Stomach (tissue), 19 donors: ENCODE measurements at places on chromosomes 5 and 9. TPM values are rescaled to one million over a fixed set of nuclear protein-coding genes. Genes with fewer than 3 reads are reported as not detected.

DNA sequence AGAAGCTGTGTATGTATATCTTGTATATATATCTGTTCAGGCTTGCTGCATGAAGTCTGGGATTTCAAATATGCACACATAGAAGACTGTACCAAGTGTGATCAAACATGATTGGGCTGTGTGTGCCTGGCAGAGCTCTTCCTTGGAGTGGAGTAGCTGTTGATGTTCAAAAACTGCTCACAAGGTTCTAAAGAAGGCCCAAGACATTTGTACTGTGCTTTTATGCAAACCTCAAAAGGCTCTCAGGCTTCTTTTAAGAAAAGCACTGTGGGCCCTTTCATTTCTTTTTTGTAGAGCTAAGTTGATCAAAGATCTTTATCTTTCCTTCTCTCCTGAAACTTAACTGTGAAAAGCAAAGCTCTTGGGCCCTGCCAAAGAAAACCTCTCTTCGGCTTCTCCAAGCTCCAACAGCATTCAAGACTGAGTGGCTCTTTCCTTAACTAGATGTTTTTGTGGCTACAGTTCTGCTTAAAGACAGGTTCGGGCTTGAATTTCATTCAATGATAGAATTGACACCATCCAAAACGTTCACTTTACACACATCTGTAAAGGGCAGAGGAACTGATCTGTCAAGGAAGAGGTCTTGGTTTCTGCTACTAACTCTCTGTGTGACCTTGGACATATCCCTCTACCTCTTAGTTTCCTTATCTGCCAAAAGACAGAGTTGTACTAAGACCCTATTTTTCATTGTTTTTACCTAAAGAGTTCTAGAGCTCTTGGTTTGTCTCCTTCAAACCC, 105.8 kb upstream of the IL6ST start:
- H3K36me3 ChIP-seq, result no peaks in the 10 kb centered on the region
- no peaks in the 10 kb centered on the region for H3K27me3 ChIP-seq
- no peaks in the 10 kb centered on the region for H3K4me1 ChIP-seq

- no peak for DNase-seq
- H3K27ac ChIP-seq, result no peak overlapping the region
- no peaks in the 10 kb centered on the region for H3K4me1 ChIP-seq
- H3K27me3 ChIP-seq, result no peaks in the 10 kb centered on the region
- H3K4me3 ChIP-seq, result no peak overlapping the region
These were observed 34.2 kb upstream of the TESK1 start for GRCh38 chr9:35570709-35571504.

GRCh38 chr5:124870070-124870469, 123.6 kb upstream of the ZNF608 start:
- peaks cover 12% of the 10 kb centered on the region for H3K4me1 ChIP-seq
- no peak for DNase-seq
- no peak overlapping the region for H3K27ac ChIP-seq
- H3K4me3 ChIP-seq, result no peak overlapping the region
- H3K36me3 ChIP-seq, result no peaks in the 10 kb centered on the region

PHF24 gene
- total RNA-seq, result 0.92 TPM

DNA sequence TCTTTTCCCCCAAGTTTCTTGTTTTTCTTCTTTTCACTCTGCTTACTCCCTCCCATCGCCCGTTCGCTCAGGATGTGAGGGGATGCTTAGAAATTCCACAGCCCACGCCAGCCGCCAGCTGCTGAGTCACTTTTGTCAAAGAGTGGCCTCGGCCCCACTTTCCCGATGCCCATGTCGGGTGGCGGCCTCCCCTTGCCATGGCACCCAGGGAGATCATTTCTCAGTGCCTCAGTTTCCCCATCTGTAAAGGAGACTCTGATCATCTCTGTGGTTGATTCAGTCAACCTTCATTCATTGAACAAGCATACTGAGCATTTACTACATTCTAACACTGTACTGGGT, 353 bp upstream of the PDGFRB start:
- DNase-seq, result no peak
- H3K36me3 ChIP-seq, result no peaks in the 10 kb centered on the region
- peak overlapping the region; percentile 82 for H3K27ac ChIP-seq
- H3K4me1 ChIP-seq, result peaks cover 27% of the 10 kb centered on the region

GRCh38 chr5:176996780-176997179, 9.8 kb downstream of the UIMC1 start:
- no peak overlapping the region for H3K4me3 ChIP-seq
- H3K27ac ChIP-seq, result no peak overlapping the region
- peaks cover 5% of the 10 kb centered on the region for H3K4me1 ChIP-seq
- no peaks in the 10 kb centered on the region for H3K36me3 ChIP-seq

DNA sequence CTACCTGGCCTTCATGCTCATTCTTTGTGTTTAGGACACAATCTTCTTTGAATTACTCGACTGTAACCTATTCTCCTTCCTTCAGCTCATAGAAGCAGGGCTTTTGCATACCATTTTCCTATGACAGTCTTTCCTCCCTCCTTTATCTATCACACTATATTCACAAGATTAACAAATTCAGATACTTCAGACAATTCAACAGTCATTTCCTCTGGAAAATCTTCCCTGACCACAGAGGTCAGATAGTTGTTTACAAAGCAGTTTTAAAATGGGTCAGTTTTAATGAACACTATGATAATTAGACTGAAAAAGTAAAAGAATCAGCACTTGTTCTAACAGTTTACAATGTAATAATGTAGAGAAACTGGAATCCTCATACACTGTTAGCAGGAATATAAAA, 4.3 kb downstream of the CAAP1 start:
- H3K4me3 ChIP-seq, result no peak overlapping the region
- H3K27ac ChIP-seq, result no peak overlapping the region
- H3K36me3 ChIP-seq, result no peaks in the 10 kb centered on the region
- DNase-seq, result no peak

- H3K4me1 ChIP-seq, result peaks cover 3% of the 10 kb centered on the region
- no peak overlapping the region for H3K27ac ChIP-seq
- peaks cover 68% of the 10 kb centered on the region for H3K27me3 ChIP-seq
- no peaks in the 10 kb centered on the region for H3K36me3 ChIP-seq
- DNase-seq, result no peak
These were observed 52.0 kb downstream of the OLFM1 start for GRCh38 chr9:135139366-135139959.

- H3K36me3 ChIP-seq, result no peaks in the 10 kb centered on the region
- peak overlapping the region; percentile 36 for H3K27ac ChIP-seq
- H3K27me3 ChIP-seq, result no peaks in the 10 kb centered on the region
- H3K4me3 ChIP-seq, result no peak overlapping the region
These were observed 283.1 kb downstream of the EFNA5 start for GRCh38 chr5:107387526-107388140.

TSSK1B gene
- 0.18 TPM for total RNA-seq

- no peaks in the 10 kb centered on the region for H3K27me3 ChIP-seq
- H3K27ac ChIP-seq, result peak overlapping the region; percentile 100
- H3K36me3 ChIP-seq, result peaks cover 19% of the 10 kb centered on the region
- DNase-seq, result peak; percentile 30
- H3K4me3 ChIP-seq, result peak overlapping the region; percentile 100
- peaks cover 47% of the 10 kb centered on the region for H3K4me1 ChIP-seq
These were observed 1.3 kb downstream of the VCP start for GRCh38 chr9:35070823-35071813.

DNA sequence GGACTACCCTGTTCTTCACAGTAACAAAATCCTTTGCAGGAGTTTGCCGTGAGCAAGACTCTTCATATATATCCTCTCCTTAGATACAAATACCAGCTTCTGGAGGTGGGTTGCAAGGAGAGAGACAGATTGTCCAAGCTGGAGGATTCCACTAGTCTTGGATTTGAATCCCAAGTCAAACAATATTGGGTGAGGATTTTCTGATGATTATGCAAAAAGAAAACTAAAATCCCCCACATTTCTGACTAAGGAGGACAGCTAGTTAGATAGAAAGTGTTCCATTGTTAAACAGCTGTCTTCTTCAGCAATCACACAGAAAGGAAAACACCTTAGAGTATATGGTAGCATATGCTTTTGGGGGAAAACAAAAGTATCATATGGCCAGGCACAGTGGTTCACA, 54.2 kb downstream of the KLF4 start:
- H3K4me1 ChIP-seq, result no peaks in the 10 kb centered on the region
- H3K36me3 ChIP-seq, result no peaks in the 10 kb centered on the region
- no peak overlapping the region for H3K4me3 ChIP-seq
- no peaks in the 10 kb centered on the region for H3K27me3 ChIP-seq
- no peak for DNase-seq

PDLIM4 gene
- 17.0 TPM for total RNA-seq

DNA sequence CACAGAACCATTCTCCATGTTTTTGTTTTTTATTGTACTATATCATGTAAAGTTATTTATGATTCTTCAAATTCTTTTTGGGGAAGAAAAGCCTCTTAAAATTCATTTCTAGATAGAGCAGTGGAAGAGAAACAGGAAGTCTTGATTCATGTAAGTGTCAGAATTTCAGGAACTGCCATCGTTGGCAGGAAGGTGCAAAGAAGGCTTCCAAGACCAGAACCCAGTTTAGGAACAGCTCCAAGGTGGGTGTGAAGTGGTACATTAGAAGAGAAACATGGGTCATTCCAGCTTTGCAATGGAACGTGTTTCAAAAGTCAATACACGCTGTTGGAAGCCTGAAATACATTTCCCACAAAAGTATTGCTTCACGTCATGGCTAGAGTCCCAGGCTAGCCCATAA, 14.8 kb downstream of the SAXO1 start:
- peaks cover 1% of the 10 kb centered on the region for H3K4me1 ChIP-seq
- H3K27ac ChIP-seq, result no peak overlapping the region
- H3K4me3 ChIP-seq, result no peak overlapping the region
- no peaks in the 10 kb centered on the region for H3K36me3 ChIP-seq
- H3K27me3 ChIP-seq, result no peaks in the 10 kb centered on the region

DNA sequence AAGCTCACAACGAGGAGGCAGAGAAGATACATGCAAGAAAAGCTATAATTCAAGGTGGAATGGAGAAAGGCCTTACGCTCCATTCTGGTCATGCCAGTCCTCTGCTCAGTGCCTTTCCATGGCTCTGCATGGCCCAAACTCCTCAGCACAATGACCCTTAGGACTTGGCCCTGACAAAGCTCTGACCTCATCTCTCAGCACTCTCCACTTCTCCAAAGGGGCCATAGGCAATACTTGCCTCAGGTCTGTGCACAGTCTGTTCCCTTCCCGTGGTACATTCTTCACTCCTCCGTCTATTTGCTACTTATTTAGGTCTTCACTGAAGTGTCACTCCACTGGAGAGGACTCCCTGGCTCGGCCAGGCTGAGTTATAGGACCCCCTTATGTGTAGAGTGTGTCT, 24.7 kb downstream of the SLC36A3 start:
- no peak overlapping the region for H3K4me3 ChIP-seq
- DNase-seq, result no peak
- H3K27ac ChIP-seq, result no peak overlapping the region
- H3K4me1 ChIP-seq, result no peaks in the 10 kb centered on the region
- no peaks in the 10 kb centered on the region for H3K27me3 ChIP-seq

DNA sequence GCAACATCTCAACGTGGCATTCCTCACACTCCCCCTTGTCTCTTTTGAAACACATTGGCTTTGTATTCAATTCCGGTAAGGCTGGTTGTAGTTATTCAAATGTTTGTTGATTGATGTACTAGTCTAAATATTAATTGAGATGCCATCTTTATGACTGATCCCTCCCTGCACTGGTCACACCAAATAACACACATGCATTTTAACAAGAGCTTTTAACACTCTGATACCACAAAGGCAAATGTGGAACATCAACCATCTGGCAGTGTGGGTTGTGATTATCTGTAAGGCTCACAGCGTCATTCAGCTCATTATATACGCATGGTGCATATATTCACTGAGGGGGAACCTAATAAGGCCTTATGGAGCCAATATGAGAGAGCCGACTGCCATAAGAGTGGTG, 305.0 kb downstream of the TENT4A start:
- H3K27me3 ChIP-seq, result no peaks in the 10 kb centered on the region
- H3K4me3 ChIP-seq, result no peak overlapping the region
- no peaks in the 10 kb centered on the region for H3K36me3 ChIP-seq
- no peak for DNase-seq

PCDHA1 gene
- not detected for total RNA-seq

HK3 gene
- total RNA-seq, result 3.9 TPM

- no peak for DNase-seq
- H3K27me3 ChIP-seq, result no peaks in the 10 kb centered on the region
- no peaks in the 10 kb centered on the region for H3K4me1 ChIP-seq
- H3K4me3 ChIP-seq, result no peak overlapping the region
These were observed 30.9 kb downstream of the ZFR start for GRCh38 chr5:32413466-32414263.

GRCh38 chr5:157819502-157820115, 39.3 kb downstream of the CLINT1 start:
- H3K27ac ChIP-seq, result peak overlapping the region; percentile 49
- peaks cover 72% of the 10 kb centered on the region for H3K4me1 ChIP-seq
- no peak overlapping the region for H3K4me3 ChIP-seq

GRCh38 chr5:152185547-152186245, 219.4 kb downstream of the NMUR2 start:
- peaks cover 7% of the 10 kb centered on the region for H3K4me1 ChIP-seq
- peak; percentile 47 for DNase-seq

- H3K36me3 ChIP-seq, result no peaks in the 10 kb centered on the region
- peaks cover 16% of the 10 kb centered on the region for H3K27me3 ChIP-seq
- no peak overlapping the region for H3K4me3 ChIP-seq
These were observed 516.9 kb downstream of the CTNND2 start for GRCh38 chr5:11387382-11387781.

- H3K4me1 ChIP-seq, result no peaks in the 10 kb centered on the region
- H3K36me3 ChIP-seq, result no peaks in the 10 kb centered on the region
- no peak overlapping the region for H3K27ac ChIP-seq
- H3K4me3 ChIP-seq, result no peak overlapping the region
- peak; percentile 9 for DNase-seq
- no peaks in the 10 kb centered on the region for H3K27me3 ChIP-seq
These were observed 2331.9 kb downstream of the MAT2B start for GRCh38 chr5:165837286-165837685.

DNA sequence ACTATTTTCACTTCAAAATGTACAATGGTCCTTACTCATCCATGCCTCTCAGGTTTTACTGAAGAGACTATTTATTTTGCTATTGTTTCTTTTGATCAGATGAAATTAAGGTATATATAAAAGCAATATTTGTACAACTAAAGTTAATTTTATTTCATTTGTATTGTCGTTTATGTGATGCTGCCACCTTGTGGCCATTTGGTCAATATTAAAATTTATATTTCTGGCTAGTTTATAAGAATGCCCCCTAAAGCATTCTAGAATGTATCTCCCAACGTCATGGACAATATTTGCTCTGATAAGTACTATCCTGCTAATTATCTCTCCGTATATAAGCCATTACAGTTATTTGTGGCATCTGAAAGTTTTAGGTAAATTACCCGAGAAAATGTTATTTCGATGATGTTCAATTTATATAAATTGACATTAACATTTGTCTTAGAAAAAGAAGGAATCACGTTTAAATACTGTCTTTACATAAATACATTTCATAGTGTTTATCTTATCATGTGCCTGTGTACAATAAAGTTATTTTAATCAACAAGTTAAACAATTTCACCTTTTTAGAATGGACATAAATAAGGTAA, 680.0 kb downstream of the TAF11L14 start:
- peak; percentile 45 for DNase-seq
- no peaks in the 10 kb centered on the region for H3K27me3 ChIP-seq
- no peak overlapping the region for H3K4me3 ChIP-seq
- H3K36me3 ChIP-seq, result no peaks in the 10 kb centered on the region
- no peaks in the 10 kb centered on the region for H3K4me1 ChIP-seq
